ENCODE measurements at places on chromosomes 2 and 18.

GRCh38 chr2:28544036-28544346 lies 48.1 kb downstream of the PLB1 start:
- DNase-seq, result no peak

DNA sequence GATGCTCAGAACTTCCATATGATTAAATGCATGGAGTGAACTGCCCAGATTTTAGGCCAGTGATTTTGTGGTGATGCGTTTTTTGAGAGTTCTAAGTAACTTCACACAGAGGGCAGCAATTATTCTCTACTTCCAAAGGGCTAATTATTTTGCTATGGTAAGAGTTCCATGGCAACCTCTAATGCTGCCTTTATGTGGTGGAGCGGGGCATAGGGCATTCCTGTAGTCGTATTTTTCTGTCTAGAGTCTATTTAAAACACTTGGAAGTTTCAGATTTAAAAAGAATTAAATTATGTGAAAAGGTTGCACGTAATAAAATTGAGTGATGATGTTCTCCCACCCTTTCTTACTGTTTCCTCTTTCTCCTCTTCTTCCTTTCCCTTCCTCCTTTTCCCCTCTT lies 63.9 kb upstream of the EML6 start:
- DNase-seq, result no peak

DNA sequence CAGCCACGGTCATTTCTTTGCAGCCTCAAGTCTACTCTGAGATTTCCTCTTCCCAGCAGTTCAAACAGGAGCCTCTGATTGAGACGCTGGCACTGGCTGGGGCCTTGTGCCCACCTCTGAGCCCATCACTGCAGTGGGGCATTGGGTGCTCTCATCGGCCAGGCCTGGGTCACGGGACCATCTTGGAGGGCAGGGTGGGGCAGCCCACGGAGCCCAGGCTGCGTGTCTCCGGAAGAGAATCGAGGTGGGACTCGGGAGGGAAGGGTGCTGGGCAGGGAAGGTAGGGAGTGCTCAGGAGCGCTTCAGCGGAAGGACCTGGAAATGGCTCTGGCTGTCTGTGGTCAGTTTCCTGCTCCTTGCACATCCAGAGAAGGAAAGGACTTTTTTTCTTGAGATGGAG lies 82.4 kb downstream of the RTP5 start:
- DNase-seq, result no peak

GRCh38 chr2:40474306-40474705 lies 22.4 kb upstream of the SLC8A1 start:
- no peak for DNase-seq

DNA sequence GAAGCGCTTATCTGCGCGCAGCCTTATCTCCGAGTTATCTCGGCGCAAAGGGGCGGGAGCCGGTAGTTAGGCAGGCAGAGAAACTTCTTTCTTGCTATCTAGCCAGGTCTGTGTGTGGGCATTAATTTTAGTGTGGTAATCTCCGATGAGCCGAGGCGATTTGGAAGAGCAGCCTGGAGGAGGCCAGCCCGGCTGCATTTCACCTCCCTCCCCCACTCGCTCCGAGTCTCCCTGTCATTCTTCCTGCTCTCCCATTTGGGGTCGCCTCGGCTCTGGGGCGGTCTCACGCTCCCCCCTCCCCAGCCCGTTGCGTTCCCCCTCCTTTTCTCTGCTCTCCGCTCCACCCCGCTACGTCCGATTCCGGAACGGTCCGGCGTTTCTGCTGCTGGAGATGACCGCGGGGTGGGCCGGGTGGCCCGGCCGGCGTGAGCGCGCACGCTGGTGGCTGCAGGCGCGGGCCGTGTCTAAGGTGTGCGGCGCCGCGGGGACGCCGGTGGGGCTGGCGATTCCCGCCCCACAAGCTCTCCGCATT lies 566 bp downstream of the GATA6 start:
- no peak for DNase-seq

DNA sequence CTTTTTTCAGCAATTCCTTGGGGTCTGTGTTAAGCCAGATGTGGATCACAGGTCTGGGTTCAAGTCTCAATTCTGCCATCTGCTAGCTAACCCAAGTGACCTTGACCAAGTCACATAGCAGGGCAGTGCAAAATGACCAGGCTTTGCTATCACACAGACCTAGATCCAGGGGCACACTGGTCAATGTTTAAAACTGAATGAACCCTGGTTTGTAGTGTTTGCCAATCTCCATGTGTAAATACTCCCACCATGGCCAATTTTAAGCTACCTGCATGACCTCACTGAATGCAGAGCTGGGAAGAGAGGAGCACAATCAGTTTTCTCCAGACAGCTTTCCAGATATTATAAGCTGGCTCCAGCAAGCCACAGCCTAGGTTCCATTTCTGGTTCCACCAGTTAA lies 142.9 kb downstream of the CHST9 start:
- DNase-seq, result no peak
